Stimulated activated CD8-positive, alpha-beta memory T cell treated with anti-CD3 and anti-CD28 coated beads, Interleukin-7, amount 100 ng/mL, for 24 hours (primary cell): ENCODE measurements at places on chromosomes 16 and 17.

- DNase-seq = no peak
Observed at GRCh38 chr16:14669776-14670175, 24.3 kb downstream of the PLA2G10 start.

- DNase-seq = no peak
Observed at GRCh38 chr16:67571464-67571863, 9.1 kb downstream of the CTCF start.

- DNase-seq = no peak
Observed at GRCh38 chr17:50689251-50689650, 18.5 kb downstream of the ANKRD40 start.

- no peak for DNase-seq
Observed at GRCh38 chr16:1430759-1431496, at the start of gene PERCC1. PERCC1 (plus strand) TSS chr16:1431078; CDS start chr16:1432594, 1,516 bp downstream.

- no peak for DNase-seq
Observed at GRCh38 chr17:50828508-50829170, 6.7 kb upstream of the WFIKKN2 start.

- no peak for DNase-seq
Observed at GRCh38 chr16:88977812-88978607, 1.0 kb upstream of the CBFA2T3 start.

GRCh38 chr16:9061358-9061813 is 30.1 kb upstream of the HAPSTR1 start:
- no peak for DNase-seq

DNA sequence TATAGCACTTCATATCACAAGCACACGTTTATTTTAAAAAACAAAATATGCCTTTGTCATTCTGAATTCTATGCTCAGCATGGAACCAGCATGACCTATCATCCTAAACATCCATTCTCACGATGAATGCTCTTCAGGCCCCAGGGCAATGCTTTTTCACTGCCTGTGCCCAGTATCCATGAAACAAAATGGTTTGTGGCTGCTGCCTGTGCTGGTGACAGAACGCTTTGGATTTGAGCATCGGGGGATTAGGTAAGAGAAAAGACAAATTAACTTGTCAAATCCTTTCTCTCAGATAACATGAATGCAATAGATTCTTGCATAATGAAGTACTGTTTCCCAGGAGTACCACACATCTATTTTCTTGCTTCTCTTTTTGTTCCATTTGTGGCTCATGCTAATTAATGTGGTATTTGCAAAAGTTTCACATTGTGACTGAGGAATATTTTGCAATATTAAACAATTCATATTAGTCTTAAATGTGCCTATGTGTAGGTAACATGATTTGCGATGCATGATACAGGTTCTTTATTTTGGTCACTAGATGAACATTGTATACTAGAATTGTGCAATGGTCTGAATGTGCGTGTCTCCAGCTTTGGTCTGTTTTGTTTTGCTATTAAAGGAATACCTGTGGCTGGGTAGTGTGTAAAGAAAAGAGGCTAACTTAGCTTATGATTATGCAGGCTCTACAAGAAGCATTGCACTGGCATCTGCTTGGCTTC is 25.8 kb upstream of the SRSF1 start:
- DNase-seq = no peak

DNA sequence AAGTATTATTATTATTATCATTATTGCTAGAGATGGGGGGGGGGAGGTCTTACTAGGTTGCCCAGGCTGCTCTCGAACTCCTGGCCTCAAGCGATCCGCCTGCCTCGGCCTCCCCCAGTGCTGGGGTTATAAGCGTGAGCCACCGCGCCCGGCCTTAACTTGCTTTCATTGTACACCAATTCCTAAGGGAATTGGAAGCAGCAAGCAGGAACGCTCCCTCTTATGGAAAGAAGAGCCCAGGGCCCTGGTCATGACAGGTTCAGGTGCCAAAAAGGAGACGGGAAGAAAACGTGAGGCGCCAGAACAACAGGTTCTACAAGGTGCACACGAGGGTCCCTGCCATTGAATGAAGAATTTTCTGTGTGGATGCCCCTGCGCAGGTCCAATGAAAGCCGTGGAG is 540 bp upstream of the RPL38 start:
- no peak for DNase-seq

- no peak for DNase-seq
Observed at GRCh38 chr16:24348545-24349290, 92.6 kb downstream of the CACNG3 start.
